ENCODE measurements at places on chromosomes 12 and 14. TPM values are rescaled to one million over a fixed set of nuclear protein-coding genes. Genes with fewer than 3 reads are reported as not detected.

TSPAN19 gene
- total RNA-seq, result not detected

P2RX2 gene
- total RNA-seq, result not detected

TMEM179 gene
- total RNA-seq, result 0.54 TPM

LUM gene
- total RNA-seq, result 0.21 TPM

ZNF740 gene
- total RNA-seq, result 15.8 TPM

GZMB gene
- not detected for total RNA-seq

BAG5 gene
- 25.6 TPM for total RNA-seq

ZDHHC22 gene
- 0.20 TPM for total RNA-seq

DACT1 gene
- 0.42 TPM for total RNA-seq

NCOR2 gene
- 234 TPM for total RNA-seq

CLEC4E gene
- 0.26 TPM for total RNA-seq

RFLNA gene
- not detected for total RNA-seq

LRRC10 gene
- total RNA-seq, result not detected

MAP3K9 gene
- total RNA-seq, result 4.3 TPM

MCRS1 gene
- total RNA-seq, result 68.7 TPM

FRMD6 gene
- total RNA-seq, result 35.7 TPM

DPY19L2 gene
- 1.3 TPM for total RNA-seq

CLEC4A gene
- total RNA-seq, result not detected

Measured in A549 treated with ZK216348 at 1 μM for 4 hours (cell line).